ENCODE measurements at places on chromosomes 7 and 10. TPM values are rescaled to one million over a fixed set of nuclear protein-coding genes. Genes with fewer than 3 reads are reported as not detected.

DNA sequence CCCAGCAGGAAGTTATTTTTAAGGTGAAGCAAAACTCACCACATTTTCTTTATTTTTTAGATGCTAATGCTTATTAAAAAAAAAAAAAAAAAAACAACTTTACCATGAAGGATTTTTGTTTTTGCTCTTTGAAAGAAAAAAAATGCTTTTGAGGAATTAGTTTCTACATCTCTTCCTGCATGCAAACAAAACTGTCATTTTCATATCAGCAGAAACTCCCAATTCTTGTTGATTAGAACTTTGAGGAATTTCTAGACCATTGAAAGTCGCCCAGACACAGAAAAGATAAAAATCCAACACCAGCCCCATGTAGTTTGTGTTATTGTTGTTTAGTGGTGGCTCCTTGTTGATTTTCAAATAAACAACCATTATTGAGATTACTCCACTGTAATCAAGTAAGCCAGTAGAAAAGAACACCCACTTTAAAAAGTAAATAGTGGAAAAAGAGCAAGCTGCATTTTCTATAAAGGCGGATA lies 14.3 kb downstream of the SKIDA1 start:
- no peak for DNase-seq

- no peak for DNase-seq
Observed at GRCh38 chr7:127751490-127752448, 99.8 kb downstream of the SND1 start.

DNA sequence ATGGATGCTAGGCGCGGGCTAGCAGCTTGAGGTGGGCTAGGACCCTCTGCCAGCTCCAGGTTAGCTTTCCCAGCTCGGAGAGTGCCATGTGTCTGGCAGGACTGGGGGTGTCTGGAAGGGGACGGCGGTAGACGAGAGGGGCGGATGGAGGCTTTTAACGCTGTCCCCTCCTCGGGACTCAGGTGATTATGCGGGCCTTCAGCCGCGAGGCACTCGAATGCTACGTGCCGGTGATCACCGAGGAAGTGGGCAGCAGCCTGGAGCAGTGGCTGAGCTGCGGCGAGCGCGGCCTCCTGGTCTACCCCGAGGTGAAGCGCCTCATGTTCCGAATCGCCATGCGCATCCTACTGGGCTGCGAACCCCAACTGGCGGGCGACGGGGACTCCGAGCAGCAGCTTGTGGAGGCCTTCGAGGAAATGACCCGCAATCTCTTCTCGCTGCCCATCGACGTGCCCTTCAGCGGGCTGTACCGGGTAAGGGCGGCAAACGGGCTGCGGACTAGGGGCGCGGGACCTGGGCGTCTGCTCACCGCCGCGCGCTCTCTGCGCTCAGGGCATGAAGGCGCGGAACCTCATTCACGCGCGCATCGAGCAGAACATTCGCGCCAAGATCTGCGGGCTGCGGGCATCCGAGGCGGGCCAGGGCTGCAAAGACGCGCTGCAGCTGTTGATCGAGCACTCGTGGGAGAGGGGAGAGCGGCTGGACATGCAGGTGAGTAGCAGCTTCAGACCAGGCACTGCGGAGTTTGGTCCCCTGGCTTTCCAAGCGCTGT lies 1.1 kb downstream of the CYP26A1 start:
- DNase-seq, result peak; percentile 26

DNA sequence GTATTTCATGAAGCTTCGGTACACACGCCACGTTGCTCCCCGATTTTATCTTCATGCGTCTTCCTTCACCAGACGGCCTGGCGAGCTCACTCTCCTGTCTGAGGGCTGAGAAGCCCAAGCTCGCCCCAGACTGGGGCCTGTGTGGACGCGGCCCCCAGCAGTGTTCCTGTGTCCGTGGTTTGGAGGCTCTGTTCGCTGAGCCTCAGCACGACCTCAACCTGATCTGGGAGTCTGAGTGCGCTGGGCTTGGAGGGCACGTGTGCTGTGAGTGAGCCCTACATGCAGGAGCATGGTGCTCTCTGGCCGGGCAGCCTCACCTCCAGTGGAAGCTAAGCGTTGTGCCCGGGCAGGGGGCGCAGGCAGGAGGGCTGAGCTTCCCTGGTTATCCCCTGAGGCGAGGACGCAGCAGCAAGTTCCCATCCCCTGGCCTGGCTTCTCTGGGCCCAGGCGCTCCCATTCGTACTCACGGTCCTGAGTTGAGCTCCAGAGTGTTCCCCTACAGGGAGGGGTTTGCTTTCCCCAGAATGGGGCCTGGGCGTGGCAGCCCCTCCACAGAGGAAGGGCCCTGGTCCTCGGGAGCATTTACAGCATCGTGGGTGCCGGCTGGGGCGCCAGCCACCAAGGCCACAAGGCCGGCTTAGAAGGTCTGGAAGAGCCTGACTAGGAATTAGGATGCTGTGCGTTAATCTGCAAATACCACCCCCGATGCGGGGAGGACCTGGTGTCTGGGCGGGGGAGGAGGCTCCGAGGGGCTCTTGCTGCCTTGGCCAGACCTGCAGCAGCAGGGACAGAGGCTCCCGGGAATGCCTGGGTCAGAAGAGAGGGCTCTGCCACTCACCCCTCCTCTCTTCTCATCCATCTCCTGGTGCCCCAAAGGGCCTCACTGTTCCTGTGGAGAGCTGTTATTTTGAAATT lies 400.6 kb downstream of the DNAJB6 start:
- DNase-seq, result no peak

- no peak for DNase-seq
Observed at GRCh38 chr7:76512941-76513816, 2.8 kb downstream of the UPK3B start.

GRCh38 chr7:98647326-98647725 lies 30.2 kb downstream of the NPTX2 start:
- no peak for DNase-seq

GRCh38 chr10:63072951-63073350 lies 60.2 kb upstream of the NRBF2 start:
- no peak for DNase-seq

EN2 gene
- not detected for total RNA-seq
